ENCODE measurements at places on chromosomes 7 and 10. TPM values are rescaled to one million over a fixed set of nuclear protein-coding genes. Genes with fewer than 3 reads are reported as not detected.

Gene HMX2
- not detected for total RNA-seq

Gene FOXL3
- total RNA-seq = not detected

Gene HABP2
- not detected for total RNA-seq

Gene LANCL2
- 4.4 TPM for total RNA-seq

Gene ACHE
- not detected for total RNA-seq

Gene SFXN2
- total RNA-seq = 20.2 TPM

Gene GRM3
- total RNA-seq = not detected

Gene MRC1
- 1.9 TPM for total RNA-seq

Gene KLF14
- not detected for total RNA-seq

Gene CALHM1
- not detected for total RNA-seq

Gene GFRA1
- total RNA-seq = not detected

Gene BTAF1
- total RNA-seq = 76.9 TPM

Gene NUDCD3
- total RNA-seq = 108 TPM

Gene NEUROD6
- total RNA-seq = not detected

Gene CRYGN
- not detected for total RNA-seq
